Activated T-cell treated with anti-CD3 and anti-CD28 coated beads for 24 hours (primary cell): ENCODE measurements at places on chromosomes 16 and 17.
A peak's percentile ranks its signal among the peaks of the same experiment; 100 is the strongest.

DNA sequence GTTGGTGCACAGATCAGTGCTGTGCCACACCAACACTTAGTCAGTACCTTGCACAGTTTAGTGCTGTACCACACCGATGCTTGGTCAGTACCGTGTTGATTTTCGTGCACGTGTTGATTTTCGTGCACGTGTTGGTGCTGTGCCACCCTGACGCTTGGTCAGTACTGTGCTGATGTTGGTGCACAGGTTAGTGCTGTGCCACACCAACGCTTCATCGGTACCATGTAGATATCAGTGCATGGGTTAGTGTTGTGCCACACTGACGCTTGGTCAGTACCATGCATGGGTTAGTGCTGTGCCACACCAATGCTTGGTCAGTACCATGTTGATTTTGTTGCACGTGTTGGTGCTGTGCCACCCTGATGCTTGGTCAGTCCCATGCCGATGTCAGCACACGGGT lies 103.5 kb downstream of the NPIPB11 start:
- no peak for DNase-seq

DNA sequence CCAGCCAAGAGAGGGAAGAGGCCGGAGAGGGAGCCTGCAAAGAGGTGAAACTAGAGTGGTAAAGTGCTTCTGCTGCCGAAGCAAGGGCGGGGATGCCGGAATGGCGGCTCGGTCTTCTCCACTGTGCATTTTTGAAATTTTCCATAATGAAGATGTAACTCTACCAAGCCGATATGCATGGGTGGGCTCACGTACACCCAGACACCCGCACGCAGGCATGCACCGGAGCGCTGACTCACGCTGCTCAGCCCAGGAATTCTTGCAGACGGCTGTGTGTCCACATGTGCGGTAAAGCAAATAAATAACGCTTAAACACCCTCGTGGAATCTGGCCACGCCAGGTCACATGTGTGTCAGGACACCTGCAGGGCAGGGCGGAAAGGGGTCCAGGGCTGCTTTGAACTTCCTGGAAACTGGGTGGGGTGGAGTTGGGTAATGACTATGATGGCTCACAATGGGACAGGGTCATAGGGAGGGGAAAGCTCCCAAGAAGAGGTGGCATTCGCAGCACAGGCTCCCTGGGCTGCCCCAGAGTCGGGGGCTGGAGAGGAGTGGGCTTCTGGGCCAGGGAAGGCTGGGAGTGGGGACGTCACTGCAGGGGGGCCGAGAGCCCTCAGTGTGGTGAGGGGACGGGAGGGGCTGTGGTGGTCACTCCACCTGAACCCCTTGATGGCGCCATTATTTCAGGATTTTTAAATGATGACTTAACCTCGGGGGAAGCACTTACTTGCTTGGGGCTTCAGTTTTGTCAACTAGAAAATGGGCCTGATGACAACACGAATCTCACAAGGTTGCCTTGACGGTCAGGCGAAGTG lies 265.5 kb downstream of the PARN start:
- no peak for DNase-seq

DNA sequence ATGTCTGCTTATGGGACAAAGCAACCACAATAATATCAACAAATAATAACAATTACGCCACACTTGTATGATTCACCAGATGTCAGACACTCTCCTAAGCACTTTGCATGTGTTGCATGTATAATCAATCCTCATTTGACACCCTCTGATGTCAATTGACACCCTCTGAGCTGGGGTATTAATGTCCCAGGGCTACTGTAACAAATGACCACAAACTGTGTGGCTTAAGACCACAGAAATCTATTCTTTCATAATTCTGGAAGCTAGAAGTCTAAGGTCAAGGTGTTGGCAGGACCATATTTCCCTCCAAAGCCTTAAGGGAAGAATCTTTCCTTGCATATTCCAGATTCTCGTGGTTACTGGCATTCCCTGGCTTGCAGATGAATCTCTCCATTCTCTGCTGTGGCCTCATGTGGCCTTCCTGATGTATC lies 112.7 kb downstream of the NPIPB5 start:
- no peak for DNase-seq

GRCh38 chr17:45355087-45355486 lies 38.3 kb upstream of the MAP3K14 start:
- DNase-seq, result no peak

DNA sequence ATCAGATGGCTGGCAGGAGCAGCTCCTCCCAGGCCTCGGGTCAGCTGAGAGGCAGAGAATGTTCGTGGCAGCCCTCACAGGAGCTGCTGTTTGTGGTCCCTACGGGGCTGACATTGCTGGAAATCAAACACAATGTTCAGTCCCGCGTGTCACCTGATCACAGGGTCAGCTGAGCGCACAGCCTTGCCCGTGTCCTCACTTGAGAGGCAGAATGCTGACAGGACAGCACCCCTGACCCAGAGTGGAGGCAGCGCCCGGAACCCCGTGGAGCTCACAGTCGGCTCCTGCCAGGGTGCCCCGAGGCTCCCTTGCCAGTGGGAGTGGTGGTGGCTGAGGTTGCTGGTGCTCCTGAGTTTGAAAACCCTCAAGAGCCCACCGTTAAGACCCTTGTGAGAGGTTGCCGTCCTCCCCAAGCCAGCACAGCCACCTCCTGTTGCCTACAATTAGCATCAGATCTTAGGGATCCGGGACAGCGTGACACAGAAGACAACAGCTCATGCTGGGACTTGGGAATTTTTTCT lies 3.6 kb upstream of the CHMP6 start:
- no peak for DNase-seq

GRCh38 chr16:46688101-46688653 lies 801 bp downstream of the VPS35 start:
- no peak for DNase-seq

DNA sequence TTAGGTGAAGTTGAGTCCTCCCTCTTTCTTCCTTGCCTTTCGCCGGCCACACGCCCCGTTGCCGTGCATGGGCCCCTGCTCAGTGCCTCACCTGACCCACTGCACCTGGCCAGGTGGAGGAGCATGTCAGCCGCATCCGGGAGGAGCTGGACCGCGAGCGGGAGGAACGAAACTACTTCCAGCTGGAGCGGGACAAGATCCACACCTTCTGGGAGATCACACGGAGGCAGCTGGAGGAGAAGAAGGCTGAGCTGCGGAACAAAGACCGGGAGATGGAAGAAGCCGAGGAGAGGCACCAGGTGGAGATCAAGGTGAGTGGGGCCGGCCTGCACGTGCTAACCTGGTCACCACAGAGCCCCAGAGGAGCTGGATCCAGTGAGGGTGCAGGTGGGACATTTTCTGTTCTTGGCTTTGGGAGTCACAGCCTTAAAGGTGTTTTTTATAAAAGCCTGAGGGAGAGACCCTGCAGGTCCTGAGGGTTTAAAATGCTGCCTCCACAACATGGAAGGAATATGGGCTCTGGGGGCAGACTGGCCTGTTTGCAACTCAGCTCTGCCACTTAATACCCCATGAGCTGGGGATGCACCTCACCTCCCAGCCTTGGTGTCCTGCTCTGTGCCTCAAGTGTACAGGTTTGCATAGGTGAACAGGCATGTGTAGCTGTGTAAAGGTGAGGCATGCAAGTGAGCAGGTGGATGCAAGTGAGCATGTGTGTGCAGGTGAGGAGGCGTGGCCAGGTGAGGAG lies 12.1 kb upstream of the DBNDD1 start:
- DNase-seq, result no peak

GRCh38 chr17:45164734-45165269 lies 3.1 kb downstream of the HEXIM2 start:
- no peak for DNase-seq

GRCh38 chr16:83215406-83216001 lies 588.7 kb downstream of the CDH13 start:
- peak; percentile 26 for DNase-seq

DNA sequence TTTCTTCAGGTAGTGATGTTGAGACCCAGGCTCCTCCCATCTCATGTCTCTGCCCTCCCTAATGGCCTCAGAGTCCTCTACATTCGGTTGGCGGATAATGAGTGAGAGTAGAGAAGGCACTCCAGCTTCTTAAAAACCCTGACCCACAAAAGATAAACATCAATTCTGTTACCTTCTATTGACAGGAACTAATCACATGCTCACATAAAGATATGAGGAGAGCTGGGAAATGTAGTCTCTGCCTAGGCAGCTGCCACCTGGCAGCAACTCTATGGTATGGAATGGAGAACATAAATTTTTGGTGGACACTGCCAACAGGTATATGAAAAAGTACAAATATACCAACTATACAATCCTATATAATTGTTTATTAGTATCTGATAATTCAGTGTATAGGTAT lies 110.7 kb upstream of the HLF start:
- no peak for DNase-seq

DNA sequence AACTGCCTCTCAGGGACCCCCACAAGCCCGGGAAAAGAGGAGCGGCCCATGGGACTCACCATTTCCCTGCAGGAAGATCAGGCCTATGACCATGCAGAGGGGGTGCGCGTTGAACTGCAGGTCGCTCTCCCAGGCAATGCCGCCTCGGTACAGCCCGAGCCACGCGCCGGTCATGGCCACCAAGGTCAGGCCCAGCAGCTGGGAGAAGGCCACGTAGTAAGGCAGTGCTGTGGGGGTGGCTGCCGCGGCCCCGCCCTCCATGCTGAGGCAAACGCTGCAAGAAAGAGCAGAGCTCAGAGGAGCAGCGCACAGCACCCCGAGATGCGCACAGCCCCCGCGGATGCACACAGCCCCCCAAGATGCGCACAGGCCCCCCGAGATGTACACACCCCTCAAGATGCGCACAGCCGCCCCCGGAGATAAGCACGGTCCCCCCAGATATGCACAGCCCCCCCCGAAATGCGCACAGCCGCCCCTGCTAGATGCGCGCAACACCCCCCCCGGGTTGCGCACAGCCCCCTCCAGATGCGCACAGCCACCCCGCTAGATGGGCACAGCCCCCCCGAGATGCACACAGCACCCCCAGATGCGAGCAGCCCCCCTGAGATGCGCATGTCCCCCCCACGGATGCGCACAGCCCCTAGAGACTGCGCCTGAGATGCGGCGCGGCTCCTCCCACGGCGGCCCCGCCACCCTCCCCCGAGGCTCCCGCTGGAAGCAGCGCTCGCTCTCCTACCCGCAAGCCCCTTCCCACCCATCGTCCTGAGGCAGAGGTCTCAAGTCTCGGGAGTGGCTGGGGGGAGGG lies 8.6 kb downstream of the CYB561 start:
- DNase-seq, result no peak

GRCh38 chr16:72013389-72013788 lies 4.8 kb downstream of the DHODH start:
- DNase-seq, result no peak

GRCh38 chr17:54117452-54117851 lies 294.7 kb downstream of the KIF2B start:
- no peak for DNase-seq

DNA sequence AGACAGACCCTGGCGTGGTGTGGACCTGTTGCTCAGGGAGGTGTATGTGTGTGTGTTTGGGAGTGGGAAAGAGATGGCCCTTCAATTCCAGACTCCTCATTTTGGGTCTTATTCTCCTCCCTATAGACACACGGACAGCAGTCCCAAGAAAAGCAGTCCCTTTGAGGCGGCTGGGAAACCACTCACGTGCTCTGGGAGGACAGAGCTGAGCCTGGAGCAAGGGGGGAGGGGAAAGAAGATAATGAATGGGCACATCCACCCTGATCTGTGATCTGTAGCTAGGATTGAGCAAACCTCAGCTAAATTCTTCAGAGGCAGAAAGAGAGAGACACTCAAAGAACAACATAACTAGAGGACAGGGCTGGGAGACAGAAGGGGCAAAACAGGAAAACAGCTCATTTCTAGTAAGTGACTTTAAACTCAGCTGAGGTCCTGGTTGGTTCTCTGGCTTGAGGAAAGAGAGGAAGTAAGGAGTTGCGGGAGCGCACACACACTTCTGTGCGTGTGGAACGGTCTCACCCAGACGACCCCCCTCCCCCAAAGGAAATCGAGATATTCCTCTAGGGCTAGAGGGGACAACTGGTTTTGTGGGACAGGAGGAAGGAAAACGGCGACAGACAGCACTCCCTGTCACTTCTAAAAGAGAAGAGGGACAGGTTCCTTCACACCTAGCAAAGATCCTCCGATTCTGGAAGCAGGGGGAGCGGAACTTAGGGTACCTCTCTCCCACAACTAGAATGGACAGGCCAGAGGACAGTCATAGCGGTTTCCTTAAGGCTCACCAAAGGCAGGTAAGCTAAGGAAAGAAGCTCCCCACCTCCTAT lies 658 bp downstream of the RAB5C start:
- DNase-seq, result no peak

DNA sequence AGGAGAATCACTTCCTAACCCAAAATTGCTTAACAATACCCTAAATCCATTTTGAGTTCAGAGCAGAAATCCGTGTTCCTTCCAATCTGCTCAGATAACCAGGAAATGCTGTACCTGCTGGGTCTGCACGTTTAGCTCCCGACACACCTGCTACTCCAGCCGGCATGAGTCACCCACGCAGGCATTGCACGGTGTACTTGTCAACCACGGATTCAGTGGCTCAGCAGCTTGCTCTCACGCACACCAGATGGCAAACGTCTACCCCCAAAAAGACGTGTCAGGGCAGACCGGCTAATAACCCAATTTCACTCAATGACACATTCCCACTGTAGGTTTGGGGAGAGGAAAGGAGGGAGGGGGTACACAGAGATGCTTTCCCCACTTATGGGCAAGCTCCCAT lies 468.1 kb downstream of the SOX9 start:
- DNase-seq, result no peak

- DNase-seq, result no peak
These were observed 387 bp downstream of the MSI2 start for GRCh38 chr17:57256708-57257112.

GRCh38 chr17:78979780-78980623 lies at the start of gene LGALS3BP:
LGALS3BP (minus strand) TSS chr17:78979923; CDS start chr17:78977191, 2,732 bp downstream.
- no peak for DNase-seq

- no peak for DNase-seq
These were observed 19.7 kb upstream of the SPPL2C start for GRCh38 chr17:45824901-45825492.

DNA sequence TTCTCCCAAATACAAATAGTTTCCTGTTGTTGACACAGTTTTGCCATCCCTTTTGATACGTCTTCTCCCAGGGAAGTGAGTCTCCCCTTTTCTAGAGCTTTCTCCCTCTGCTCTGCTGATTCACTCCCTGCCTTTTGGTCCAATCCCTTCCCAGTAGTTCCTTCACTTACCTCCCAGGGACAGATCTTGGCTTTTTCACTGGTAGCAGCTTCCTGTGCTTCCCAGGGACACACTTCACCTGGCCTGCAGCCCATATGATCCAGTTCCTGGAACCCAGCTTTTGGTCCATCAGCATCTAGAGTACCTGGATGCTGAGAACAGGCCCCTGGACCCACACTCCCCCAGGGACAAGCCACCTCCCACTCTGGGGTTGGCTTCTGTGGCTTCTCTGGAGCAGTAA lies 15.8 kb downstream of the GPR179 start:
- DNase-seq, result no peak

DNA sequence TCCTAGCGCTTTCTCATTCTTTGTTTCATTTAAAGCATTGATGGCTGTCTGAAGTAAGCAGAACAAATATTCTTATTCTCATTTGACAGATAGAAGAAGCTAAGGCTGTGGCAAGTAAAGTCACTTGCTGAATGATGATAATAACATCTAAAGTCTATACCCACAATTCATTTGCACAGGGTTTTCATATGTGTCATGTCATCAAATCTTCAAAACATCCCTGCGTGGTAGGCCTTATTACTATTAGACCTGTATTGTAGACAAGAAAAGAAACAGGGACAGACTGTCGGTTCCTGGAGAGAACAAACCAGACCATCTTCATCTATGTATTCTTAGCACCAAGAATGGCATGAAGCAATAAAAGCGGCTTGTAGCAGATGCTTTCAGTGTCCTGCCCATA lies 85.9 kb downstream of the ASIC2 start:
- DNase-seq, result no peak
